ENCODE measurements at places on chromosomes 4 and X.

DNA sequence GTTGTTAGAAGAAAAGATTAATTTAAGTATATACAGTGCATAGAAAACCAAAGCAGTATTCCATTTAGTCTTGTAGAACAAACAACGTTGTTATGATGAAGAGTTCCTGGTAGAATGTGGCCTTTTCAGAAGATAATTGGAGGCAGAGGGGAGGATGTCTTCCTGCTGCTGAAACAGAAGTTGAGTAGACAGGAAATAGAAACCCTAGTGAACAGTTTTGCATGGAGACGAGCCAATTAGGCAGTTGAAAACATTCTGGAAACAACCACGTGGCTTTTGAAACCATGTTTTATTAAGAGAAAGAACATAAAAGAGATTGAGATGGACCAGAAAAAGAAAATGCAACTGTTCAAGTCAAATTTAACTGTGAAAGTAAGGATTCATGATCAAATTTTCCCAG lies 325.2 kb downstream of the CAMK2D start:
- DNase-seq: no peak

- DNase-seq: no peak
Measured at GRCh38 chrX:100411802-100412715, 2.0 kb upstream of the PCDH19 start.

DNA sequence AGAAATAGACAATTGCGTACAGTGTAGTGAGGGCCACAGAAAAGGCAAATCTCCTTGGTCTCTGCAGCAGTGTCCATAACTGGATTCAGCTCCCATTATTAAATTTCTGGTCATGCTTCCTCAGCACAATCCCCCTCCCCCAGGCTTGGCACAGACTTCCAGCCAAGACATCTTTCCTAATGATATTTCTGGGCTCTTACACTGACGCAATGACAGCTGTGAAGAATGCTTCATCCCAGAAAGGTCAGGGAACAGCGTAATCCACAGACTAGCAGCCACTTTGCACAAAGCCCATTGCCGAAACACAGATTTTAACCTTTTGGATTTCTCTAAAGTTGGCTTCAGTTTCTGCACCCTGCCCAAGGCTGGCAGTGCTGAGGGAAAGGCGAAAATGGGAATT lies 597.6 kb upstream of the CPEB2 start:
- DNase-seq: no peak

DNA sequence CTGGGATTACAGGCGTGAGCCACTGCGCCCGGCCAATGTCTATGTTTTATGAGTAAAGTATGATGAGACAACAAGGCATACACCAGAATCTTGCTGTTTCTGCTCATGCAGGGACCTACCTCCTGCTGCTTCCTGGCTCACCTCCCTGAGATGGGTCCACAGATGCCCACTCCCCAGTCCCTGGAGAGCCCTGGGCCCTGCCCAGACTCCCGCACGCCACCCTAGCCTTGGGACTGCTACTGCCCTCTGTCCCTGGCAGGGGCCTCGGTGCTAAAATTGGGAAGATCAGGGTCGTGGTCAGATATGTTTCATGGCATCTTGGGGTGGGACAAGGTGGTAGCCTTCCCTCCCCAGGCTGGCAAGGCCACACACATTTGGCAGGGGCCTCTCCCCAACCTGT lies 84.3 kb upstream of the BCOR start:
- DNase-seq: no peak

- no peak for DNase-seq
Measured at GRCh38 chr4:89469930-89470375, 162.4 kb upstream of the GPRIN3 start.

- no peak for DNase-seq
Measured at GRCh38 chr4:1234811-1235292, 14.1 kb downstream of the CTBP1 start.

DNA sequence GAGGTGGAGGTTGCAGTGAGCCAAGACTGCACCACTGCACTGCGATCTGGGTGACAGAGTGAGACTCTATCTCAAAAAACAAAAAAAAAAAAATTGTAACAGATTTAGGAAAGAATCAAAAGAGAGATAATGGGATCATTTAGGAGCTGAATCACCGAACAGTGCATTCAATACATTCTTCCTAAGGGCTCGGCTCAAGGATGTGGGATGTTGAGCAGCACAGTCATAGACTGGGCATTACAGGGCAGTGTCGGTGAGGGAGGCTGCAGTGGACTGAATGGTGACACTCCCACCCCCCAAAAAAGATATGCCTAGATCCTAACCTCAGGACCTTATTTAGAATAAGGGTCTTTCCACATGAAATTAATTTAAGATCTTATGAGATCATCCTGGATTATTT lies 70.0 kb downstream of the EVC2 start:
- DNase-seq: no peak
